ENCODE measurements at places on chromosomes 4 and X.

DNA sequence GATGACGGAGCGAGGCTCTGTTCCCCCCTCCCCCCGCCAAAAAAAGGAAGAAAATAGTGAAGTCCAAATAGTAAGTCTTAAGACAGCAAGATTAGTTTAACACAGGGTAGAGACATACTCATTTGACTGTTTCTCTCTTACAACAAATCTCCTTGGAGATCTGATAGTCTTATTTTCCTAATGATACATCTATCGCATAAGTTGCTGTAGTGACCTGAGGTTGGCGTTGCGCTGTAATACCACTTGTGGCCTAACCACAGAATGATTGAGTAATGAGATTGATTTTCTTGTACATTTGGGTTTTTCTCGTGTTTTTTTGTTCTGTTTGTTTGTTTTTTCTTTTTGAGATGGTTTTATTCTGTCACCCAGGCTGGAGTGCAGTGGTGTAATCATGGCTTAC lies 27.2 kb downstream of the OCIAD1 start:
- no peak for DNase-seq

DNA sequence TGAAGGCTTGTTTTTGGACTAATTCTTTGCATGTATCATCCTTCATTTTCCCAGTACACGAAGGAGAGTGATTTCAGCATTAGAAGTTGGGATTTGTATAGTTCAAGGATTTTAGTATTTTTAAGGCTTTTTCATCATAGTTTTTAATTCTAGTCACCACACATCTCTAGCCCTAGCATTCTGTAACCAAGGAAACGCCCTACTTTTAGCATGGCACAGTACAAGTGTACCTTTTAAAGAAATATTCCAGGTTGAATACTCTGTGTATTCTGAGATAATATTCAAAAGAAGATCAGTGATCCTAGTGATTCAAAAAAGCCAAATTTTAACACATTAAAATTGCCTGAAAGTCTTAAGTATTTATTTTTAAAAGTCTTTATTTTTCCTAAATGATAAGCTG lies 150.5 kb downstream of the RAP1GDS1 start:
- no peak for DNase-seq

GRCh38 chrX:17242470-17242869 lies 132.5 kb upstream of the NHS start:
- no peak for DNase-seq

DNA sequence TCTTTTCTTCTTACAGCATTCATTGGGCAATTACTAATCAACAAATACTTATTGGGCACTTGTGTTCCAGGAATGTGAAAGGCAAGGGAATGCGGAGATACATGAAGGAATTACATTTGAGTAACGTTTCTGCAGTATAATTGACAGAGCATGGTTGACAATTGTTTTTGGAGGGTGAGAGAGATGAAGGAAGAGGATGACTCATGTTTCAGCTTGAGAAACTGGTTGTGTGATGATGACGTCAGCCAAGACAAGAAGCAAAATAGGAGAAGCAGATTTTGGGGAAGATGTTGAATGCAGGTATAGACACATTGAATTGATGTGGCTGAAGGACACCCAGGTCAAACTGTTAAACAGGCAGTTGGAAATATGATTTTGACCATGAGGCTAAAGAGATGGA lies 8.0 kb upstream of the CPEB2 start:
- no peak for DNase-seq

DNA sequence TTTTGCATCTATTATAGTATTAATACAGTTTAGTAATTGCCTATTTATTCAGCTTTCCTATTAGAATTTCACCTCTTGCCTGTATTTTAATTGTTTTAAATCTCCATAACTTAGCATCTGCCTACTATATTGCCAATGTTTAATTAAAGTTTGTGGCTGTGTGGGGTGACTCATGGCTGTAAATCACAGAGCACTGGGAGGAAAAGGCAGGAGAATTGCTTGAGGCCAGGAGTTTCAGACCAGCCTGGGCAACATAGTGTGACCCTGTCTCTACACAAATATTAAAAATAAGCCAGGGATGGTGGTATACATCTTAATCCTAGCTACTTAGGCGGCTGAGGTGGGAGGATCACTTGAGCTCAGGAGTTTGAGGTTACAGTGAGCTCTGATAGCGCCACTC lies 14.5 kb upstream of the CCSER1 start:
- DNase-seq: no peak

Data from stimulated activated CD4-positive, alpha-beta T cell treated with anti-CD3 and anti-CD28 coated beads, Interleukin-4, amount 100 ng/mL, for 4 hours (primary cell).